ENCODE measurements at places on chromosomes 3 and 15. TPM values are rescaled to one million over a fixed set of nuclear protein-coding genes. Genes with fewer than 3 reads are reported as not detected.
A peak's percentile ranks its signal among the peaks of the same experiment; 100 is the strongest.

DNA sequence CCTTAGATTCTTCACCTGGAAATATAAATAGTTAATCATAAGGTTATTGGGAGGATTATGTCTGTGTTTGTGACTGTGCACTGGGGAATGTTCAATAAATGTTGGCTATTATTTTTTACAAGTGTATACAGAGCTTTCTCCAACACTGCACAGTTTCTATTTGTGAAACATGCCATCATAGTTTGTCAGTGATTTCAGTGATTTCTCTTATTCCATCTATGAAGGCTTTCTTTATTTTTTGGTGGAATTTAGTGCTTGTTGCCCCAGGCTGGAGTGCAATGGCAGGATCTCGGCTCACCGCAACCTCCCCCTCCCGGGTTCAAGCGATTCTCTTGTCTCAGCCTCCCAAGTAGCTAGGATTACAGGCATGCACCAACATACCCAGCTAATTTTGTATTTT, 545.0 kb upstream of the GRM7 start:
- H3K4me3 ChIP-seq = no peak overlapping the region
- H3K27me3 ChIP-seq = no peaks in the 10 kb centered on the region
- no peaks in the 10 kb centered on the region for H3K4me1 ChIP-seq
- DNase-seq = no peak
- no peaks in the 10 kb centered on the region for H3K36me3 ChIP-seq

The OSBPL10 gene
- total RNA-seq = 7.1 TPM

DNA sequence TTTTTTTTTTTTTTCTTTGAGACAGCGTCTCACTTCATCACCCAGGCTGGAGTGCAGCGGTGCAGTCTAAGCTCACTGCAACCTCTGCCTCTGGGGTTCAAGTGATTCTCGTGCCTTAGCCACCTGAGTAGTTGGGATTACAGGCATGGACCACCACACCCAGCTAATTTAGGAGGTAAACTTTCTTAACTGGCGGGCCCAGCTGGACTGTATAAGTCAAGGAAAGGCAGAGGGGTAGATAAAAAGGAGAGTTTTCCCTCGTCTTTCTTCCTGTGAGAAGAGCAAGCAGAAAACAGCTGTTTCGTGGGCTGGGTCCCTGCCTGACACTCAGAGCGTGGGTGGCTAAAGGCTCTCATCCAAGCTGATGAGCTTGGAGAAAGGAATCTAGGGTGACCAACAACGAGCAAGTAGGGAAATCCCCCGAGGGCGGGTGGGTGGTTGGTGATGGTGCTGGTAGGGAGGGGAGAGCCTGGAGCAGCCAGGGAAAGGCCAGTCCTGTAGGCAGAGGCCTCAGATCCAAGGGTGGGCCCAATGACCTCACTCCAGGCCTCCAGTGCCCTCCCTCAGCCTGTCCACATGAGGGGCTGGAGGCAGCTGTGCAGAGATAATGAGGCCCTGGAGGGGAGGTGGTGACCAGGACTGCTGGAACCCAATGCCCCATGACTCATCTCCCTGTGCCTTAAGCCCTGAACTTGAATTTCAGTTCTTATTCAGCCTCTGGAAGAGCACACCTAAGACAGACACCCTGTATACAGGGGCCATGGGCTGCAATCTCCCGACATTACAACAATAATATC, 43.1 kb upstream of the LIMD1 start:
- no peak overlapping the region for H3K4me3 ChIP-seq
- DNase-seq = peak; percentile 98
- H3K4me1 ChIP-seq = peaks cover 63% of the 10 kb centered on the region
- no peaks in the 10 kb centered on the region for H3K36me3 ChIP-seq
- H3K27me3 ChIP-seq = no peaks in the 10 kb centered on the region
- H3K27ac ChIP-seq = peak overlapping the region; percentile 88

DNA sequence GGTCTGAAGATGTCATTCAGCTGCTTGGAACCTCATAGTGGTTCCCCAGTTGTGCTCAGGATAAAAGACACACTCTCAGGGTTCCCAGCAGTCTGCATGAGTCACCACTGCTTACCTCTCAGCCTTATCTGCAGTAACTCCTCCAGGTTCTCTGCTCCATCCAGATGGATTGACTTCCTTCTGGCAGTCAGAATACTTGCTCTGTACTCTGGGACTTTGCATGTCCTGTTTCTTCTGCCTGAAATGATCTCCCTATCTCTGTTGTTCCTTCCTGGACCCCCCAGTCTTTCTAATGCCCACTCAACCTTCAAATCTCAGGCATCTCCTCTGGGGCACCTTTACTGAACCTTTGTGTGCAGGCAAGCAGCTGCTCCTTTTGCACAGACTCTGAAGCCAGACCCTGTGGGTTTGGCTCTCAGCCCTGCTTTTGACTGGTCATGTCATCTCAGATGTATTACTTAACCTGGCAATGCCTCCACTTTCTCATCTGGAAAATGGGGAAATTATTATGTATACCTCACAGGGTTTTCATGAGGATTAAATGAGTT, 38.4 kb downstream of the ITPR1 start:
- peak; percentile 50 for DNase-seq
- peaks cover 2% of the 10 kb centered on the region for H3K4me1 ChIP-seq
- no peak overlapping the region for H3K4me3 ChIP-seq
- H3K36me3 ChIP-seq = no peaks in the 10 kb centered on the region
- no peak overlapping the region for H3K27ac ChIP-seq

The AP3B2 gene
- 0.17 TPM for total RNA-seq

- no peaks in the 10 kb centered on the region for H3K36me3 ChIP-seq
- H3K27ac ChIP-seq = no peak overlapping the region
- DNase-seq = peak; percentile 92
These were observed 54.8 kb upstream of the SPESP1 start for GRCh38 chr15:68875377-68876116.

The STRA6 gene
- 0.17 TPM for total RNA-seq

The MOBP gene
- total RNA-seq = not detected

DNA sequence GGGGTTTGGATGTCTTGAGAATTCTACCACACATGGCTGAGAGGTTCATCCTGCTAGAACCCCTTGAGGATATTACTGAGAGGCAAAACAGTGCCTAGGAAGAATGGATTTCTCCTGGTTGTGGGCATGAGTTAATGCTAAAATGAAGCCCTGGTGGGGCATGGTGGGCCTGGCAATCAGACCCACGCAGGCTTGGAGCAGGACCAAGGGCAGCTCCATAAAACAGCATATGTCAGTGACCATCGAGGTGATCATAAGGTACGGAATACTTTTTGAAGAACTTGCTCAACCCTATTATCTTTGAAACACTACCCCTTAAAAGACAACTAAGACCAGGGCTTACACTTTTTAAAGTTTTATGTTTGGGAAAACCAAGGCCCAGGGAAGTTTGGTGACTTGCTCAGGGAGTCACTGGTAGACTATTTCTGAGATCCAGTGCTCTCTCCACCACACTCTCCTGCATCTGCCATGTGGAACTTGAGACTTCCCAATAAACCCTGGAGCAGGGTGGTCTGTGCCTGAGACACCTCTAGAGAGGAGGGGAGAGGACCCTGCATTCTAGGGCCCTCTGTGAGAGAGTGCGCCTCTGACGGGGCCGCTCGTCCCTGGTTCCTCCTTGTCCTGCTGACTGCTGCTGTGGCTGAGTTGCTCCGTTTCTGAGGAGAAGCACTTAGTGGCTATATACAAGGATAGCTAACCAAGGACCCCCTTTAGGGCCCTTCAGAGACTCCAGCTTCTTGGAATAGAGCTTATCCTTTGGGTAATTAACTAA, 28.0 kb upstream of the TIMP4 start:
- H3K27ac ChIP-seq = no peak overlapping the region
- peaks cover 15% of the 10 kb centered on the region for H3K4me1 ChIP-seq
- H3K27me3 ChIP-seq = no peaks in the 10 kb centered on the region
- H3K36me3 ChIP-seq = no peaks in the 10 kb centered on the region

The CYP8B1 gene
- total RNA-seq = not detected

The KIF9 gene
- 2.8 TPM for total RNA-seq

- peak; percentile 10 for DNase-seq
- peaks cover 2% of the 10 kb centered on the region for H3K27me3 ChIP-seq
- no peaks in the 10 kb centered on the region for H3K4me1 ChIP-seq
- H3K36me3 ChIP-seq = no peaks in the 10 kb centered on the region
- no peak overlapping the region for H3K27ac ChIP-seq
These were observed 11.5 kb upstream of the CLRN1 start for GRCh38 chr3:150984066-150984465.

GRCh38 chr3:38169027-38169317, 3.6 kb downstream of the OXSR1 start:
- H3K4me1 ChIP-seq = peaks cover 11% of the 10 kb centered on the region
- no peaks in the 10 kb centered on the region for H3K27me3 ChIP-seq
- no peaks in the 10 kb centered on the region for H3K36me3 ChIP-seq
- H3K4me3 ChIP-seq = peak overlapping the region; percentile 24
- peak; percentile 55 for DNase-seq

The CLN6 gene
- 5.6 TPM for total RNA-seq

GRCh38 chr3:13017361-13018042, 55.7 kb downstream of the IQSEC1 start:
- H3K27ac ChIP-seq = no peak overlapping the region
- H3K4me3 ChIP-seq = no peak overlapping the region
- H3K27me3 ChIP-seq = no peaks in the 10 kb centered on the region
- DNase-seq = no peak
- H3K4me1 ChIP-seq = peaks cover 10% of the 10 kb centered on the region
- H3K36me3 ChIP-seq = no peaks in the 10 kb centered on the region

DNA sequence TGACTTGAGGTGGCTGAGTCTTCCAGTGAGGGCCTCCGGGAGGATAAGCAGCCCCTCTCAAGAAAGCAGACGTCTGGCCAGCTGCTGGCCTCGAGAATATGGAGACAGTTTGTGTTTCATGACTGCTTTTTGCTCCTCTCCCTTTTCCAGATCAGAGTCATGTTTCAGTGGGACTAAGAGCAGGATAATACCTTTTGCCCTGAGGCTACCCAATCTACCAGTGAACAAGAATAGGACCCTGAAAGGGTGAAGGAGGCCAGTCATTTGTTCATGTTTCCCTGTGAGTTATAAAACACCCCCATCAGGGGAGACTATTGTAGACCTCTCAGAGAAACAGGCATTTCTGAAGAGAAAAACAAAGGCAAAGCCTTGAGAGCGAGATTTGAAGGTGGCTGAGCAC, 137.4 kb downstream of the RYR3 start:
- H3K4me1 ChIP-seq = no peaks in the 10 kb centered on the region
- H3K36me3 ChIP-seq = no peaks in the 10 kb centered on the region
- H3K4me3 ChIP-seq = no peak overlapping the region
- no peaks in the 10 kb centered on the region for H3K27me3 ChIP-seq
- no peak for DNase-seq

DNA sequence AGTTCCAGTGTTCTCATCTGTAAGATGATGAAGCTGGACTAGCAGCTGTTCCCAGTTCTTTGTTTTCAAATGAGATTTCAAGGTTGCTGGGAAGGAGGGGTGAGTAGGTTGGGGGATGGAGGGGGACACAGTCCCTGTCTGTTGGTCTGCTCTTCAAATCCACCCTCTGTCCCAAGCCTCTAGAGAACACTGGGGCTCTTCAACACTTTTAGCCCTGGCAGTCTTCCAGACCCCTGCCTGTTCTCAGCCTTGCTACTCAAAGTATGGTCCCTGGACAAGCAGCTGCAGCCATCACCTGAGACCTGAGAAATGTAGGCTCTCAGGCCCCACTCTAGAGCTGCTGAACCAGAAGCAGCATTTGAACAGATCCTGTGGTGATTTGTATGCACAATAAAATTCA, 41.3 kb downstream of the NEK11 start:
- peaks cover 2% of the 10 kb centered on the region for H3K4me1 ChIP-seq
- H3K4me3 ChIP-seq = no peak overlapping the region
- no peak for DNase-seq
- no peak overlapping the region for H3K27ac ChIP-seq

- no peak overlapping the region for H3K27ac ChIP-seq
- no peaks in the 10 kb centered on the region for H3K36me3 ChIP-seq
- H3K27me3 ChIP-seq = no peaks in the 10 kb centered on the region
- no peaks in the 10 kb centered on the region for H3K4me1 ChIP-seq
- DNase-seq = no peak
These were observed 24.4 kb downstream of the XXYLT1 start for GRCh38 chr3:195246581-195246995.

The CHL1 gene
- 2.1 TPM for total RNA-seq

The ANKRD63 gene
- not detected for total RNA-seq

DNA sequence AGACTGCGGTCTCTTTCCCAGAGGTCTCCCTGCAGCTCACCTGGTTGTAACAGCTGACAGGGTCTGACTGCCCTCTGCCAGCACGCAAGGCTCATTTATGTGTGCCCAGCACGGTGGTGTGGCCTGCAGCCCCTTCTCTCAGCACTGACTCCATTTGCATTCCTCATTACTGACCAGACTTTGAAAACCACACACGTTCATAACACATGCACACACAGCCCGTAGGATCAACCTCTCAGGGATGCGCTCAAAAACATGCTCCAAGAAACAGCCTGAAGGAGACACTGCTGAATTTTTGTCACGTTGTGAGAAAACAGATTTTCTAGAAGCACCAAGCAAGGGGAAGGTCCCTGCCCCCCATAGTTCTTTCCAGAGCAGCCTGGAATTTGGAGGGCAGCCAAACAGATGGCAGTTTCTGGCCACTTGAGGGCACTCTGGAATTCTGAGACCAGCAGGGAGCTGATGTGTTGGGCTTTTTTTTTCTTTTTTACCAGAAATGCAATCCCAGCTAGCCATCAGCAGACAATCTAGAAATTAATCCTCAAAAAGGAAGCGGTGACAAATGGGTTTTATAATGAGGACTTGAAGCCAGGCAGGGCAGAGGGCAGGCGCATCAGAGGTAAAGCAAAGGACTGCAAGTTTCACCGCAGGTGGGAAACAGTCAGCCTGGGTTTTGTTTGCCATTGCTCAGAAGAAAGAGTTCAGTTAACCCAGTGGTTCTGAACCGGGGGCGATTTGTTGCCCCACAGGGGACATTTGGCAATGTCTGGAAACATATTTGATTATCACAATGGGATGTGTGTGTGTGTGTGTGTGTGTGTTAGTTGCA, 170.5 kb upstream of the PROK2 start:
- peak; percentile 74 for DNase-seq
- H3K27me3 ChIP-seq = peaks cover 3% of the 10 kb centered on the region
- H3K4me3 ChIP-seq = no peak overlapping the region
- peaks cover 2% of the 10 kb centered on the region for H3K4me1 ChIP-seq

The ADGRG7 gene
- not detected for total RNA-seq

GRCh38 chr15:98077186-98077585, 116.7 kb downstream of the ARRDC4 start:
- no peaks in the 10 kb centered on the region for H3K27me3 ChIP-seq
- no peaks in the 10 kb centered on the region for H3K36me3 ChIP-seq
- H3K27ac ChIP-seq = no peak overlapping the region
- H3K4me1 ChIP-seq = no peaks in the 10 kb centered on the region
- no peak for DNase-seq
- no peak overlapping the region for H3K4me3 ChIP-seq

The PLA2G4D gene
- not detected for total RNA-seq

The ARNT2 gene
- total RNA-seq = 9.8 TPM

- H3K27me3 ChIP-seq = no peaks in the 10 kb centered on the region
- H3K4me3 ChIP-seq = no peak overlapping the region
- DNase-seq = peak; percentile 80
- no peaks in the 10 kb centered on the region for H3K36me3 ChIP-seq
- peaks cover 3% of the 10 kb centered on the region for H3K4me1 ChIP-seq
- H3K27ac ChIP-seq = no peak overlapping the region
These were observed 97.9 kb downstream of the PLD1 start for GRCh38 chr3:171712171-171712938.

The SMAD6 gene
- 8.9 TPM for total RNA-seq
